NCI-H226 (cell line): ENCODE measurements at places on chromosomes 7 and 10.

DNA sequence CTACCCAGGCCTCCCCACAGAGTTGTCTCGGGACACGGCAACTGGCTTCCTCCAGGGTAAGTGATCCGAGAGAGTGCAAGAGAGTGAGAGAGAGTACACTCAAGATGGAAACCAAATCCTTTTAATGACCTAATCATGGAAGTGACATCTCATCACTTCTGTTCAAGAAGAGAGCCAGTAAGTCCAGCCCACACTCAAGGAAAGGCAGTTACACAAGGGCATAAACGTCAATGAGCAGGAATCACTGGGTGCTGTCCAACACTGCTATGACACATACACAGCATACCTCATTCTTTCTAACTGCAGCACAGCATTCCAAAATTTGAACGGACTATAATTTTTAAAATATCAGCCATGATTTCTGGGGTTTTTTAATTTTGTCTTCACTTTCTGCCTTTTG lies 29.3 kb upstream of the OSBPL3 start:
- DNase-seq: peak; percentile 98

- DNase-seq: no peak
These were observed 75.7 kb downstream of the COBL start for GRCh38 chr7:51240868-51241267.

- DNase-seq: peak; percentile 3
These were observed 222.3 kb upstream of the MKLN1 start for GRCh38 chr7:131105294-131105798.

- no peak for DNase-seq
These were observed 520.8 kb downstream of the REEP3 start for GRCh38 chr10:64041989-64042490.

GRCh38 chr10:104809288-104810090 lies 168.4 kb downstream of the SORCS3 start:
- DNase-seq: peak; percentile 2

DNA sequence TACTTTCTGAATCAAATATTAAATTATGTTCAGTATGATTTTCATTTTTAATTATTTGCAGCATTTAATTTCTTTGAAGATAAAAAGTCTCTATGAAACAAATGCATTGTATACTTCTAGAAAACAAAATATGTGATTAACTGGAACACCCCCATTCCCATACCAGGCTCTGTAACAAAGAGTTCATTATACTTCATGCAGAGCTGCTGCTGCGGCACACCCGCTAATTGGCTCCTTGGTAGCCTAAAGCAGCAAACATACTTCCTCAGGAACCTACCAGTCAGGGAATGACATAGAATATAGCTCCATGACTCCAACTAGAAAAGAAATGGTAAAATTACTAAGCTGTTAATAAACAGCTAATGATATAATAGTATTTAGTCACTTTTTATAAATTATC lies 19.3 kb downstream of the RAB11FIP2 start:
- DNase-seq: no peak

- DNase-seq: no peak
These were observed 50.6 kb upstream of the FAM204A start for GRCh38 chr10:118392761-118393160.

DNA sequence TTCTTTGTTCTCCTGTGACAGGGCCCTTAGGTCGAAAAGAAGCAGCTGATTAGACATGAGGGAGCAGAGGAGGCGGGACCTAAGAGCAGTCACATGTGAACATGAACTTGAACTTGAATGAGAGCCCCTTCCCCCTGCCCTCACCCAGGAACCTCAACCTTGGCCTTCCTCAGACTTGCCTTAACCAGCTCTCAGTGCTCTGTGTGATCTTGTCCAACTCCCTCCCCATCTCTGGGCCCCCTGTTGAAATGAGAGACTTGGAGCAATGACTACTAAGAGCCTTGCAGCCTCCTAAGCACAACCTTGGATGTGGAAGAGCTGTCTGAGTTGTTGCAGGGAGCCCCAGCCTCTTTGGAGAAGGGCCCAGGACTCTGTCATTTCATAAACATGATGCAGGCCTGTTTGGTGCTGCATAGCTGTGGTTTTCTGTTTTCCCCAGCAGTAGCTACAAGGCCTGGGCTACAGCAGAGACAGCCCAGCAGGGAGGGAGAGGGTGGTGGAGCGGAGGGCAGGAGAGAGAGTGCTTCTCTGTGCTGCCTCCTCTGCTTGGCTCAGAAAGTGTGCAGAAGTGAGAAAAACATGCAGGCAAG lies 123.9 kb upstream of the ZMIZ1 start:
- DNase-seq: peak; percentile 75
